CD4-positive, CD25-positive, alpha-beta regulatory T cell (primary cell): ENCODE measurements at places on chromosomes 11 and 22.

DNA sequence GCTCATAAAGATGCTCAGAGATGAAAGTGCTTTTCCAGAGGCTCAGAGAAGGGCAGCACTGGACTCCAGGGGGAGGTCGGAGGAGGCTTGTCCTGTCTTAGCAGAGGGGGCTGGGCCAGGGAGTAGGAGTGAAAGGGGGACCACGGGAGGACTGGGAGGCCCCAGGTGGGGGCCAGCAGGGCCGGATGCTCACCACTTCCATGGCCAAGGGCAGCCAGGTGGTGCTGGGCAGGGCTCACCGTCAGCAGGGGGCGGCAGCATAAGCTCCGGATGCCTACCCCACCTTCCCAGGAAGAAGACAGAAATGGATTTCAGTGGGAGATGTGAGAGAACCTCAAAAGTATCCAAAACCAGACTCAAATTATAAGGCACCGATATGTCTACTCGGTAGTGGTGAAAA, 11.0 kb downstream of the RAB36 start:
- no peak for DNase-seq

- DNase-seq, result peak; percentile 25
Measured at GRCh38 chr11:65503368-65503948, 4.6 kb downstream of the MALAT1 start.

GRCh38 chr22:42270176-42270509, 310 bp downstream of the TCF20 start:
- no peak for DNase-seq

- DNase-seq, result no peak
Measured at GRCh38 chr11:77425346-77425745, 48.5 kb downstream of the PAK1 start.

DNA sequence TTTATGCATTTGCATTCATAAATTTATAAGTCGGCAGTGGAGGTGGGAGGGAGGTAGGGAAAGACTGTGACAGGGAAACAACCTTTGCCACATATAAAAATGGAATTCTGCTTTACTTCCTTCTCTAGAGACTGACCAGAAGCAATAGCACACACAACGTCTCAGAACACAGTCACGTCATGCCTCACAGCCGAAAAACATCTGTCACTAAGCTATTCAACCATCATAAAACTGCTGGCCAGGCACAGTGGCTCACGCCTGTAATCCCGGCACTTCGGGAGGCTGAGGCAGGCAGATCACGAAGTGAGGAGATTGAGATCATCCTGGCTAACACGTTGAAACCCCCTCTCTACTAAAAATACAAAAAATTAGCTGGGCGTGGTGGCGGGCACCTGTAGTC, 101.0 kb upstream of the CHRM4 start:
- DNase-seq, result no peak

GRCh38 chr22:28021116-28021997, 102.3 kb upstream of the PITPNB start:
- no peak for DNase-seq

DNA sequence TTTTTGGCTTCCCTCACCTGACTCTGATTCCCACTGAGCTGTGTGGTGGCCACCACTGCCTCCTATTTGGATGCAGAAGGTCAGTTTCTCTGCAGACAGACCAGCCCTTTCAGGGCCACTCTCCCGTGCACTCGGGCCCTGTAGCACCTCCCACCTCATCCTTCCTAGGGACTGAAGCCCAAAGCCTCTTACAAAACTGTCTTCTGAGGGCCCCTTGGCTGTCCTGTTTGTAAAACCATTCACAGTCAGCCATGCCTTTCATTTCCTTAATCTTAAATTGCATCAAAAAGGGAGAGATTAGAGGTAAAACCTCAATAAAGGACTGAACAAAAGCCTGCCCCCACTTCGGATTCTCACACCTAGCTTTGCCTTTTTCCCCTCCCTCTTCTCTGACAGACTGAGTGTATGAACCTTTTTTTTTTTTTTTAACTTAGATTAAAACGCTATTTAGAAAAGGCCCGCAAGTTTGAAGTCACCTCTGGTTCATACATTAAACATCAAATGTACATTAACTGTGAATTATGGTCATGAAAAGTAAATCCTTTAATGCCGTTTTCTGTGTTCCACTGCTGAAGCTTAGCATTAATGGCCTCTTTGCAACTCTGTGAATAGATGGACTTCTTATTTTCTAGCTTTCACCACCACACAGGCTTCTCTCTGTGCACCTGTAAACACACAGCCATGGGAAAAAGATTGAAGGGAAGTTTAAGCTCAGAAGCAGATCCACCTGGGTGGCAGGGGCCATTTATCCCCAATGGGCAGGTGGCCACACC, 247.2 kb upstream of the CADM1 start:
- no peak for DNase-seq

DNA sequence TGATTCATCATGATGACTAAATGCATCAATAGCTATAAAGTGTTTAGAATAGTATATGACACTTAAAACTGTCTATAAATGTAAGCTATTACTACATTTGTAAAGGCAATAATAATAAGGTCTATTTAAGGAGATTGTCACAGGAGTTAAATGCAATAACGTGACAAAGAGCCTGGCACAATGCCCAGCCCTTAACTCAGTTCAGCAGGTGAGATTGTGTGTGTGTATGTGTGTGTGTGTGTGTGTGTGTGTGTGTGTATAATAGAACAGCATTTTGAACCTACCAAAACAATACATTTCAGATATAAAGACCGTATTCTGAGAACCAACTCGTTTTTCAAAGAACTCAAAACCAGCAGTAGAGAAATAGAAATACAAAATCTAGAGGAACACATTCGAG, 177.5 kb downstream of the MYO18B start:
- no peak for DNase-seq

- DNase-seq, result no peak
Measured at GRCh38 chr11:81059356-81059755, 1618.5 kb upstream of the TENM4 start.

DNA sequence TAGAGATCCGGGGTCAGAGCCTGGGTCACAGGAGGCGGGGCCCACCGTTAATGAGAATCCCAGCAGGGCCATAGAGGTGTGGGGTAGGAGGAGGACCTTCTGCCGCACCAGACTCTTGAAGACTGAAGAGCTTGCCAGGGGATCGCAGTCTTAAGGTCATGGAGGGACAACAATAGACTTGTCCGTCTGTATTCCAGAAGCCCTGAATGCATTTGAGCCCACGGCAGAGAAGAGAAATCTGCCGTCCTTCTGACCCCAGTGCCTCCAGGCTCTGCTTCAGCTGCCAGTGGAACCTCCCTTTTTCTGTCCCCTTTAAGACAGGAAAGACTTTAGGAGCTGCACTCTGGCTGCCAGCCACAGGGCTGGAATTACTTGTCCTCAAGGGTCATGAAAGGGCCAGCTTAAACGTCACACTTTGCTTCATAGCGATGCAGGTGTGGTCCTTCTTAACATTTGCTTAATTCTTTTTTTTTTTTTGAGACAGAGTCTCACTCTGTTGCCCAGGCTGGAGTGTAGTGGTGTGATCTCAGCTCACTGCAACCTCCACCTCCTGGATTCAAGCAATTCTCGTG, 15.5 kb upstream of the ST3GAL4 start:
- no peak for DNase-seq

- peak; percentile 71 for DNase-seq
Measured at GRCh38 chr22:39490135-39490798, 11.8 kb upstream of the MIEF1 start.

DNA sequence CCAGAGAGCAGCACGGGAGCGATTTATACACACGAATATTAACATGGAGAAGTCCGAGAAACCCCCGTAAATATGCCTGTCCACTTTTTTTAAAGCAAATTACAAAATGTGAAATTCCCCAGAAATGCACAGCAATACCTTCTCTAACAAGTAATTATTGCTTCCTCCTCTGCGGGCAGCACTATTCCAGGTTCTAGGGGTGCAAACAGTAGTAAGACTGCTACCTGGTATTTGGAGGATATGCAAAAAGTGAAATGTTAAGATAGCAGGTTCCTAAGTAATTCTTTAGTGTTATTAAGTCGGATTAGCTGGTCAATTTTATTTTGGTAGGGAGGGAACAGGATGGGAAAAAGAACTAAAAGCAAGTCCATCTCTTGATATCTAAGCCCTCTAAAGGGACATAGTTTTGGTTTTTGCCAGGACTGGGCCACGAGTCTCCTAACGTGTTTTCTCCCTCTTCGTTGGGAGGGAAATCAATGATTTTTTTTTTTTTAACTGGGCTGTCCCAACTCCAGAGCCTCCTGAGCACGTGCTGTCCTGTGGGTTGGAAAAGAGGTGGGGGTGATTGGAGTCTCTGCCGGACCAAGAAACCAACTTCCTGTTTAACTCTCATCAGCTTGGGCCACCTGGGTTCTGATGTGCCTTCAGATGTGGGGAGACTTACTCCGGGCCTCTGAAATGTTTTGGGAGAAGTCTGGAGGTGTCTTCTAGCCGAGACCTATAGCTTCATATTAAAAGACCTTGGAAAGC, 1.7 kb upstream of the XBP1 start:
- DNase-seq, result no peak

GRCh38 chr22:19853879-19854777, 546 bp downstream of the GNB1L start:
- DNase-seq, result peak; percentile 47

DNA sequence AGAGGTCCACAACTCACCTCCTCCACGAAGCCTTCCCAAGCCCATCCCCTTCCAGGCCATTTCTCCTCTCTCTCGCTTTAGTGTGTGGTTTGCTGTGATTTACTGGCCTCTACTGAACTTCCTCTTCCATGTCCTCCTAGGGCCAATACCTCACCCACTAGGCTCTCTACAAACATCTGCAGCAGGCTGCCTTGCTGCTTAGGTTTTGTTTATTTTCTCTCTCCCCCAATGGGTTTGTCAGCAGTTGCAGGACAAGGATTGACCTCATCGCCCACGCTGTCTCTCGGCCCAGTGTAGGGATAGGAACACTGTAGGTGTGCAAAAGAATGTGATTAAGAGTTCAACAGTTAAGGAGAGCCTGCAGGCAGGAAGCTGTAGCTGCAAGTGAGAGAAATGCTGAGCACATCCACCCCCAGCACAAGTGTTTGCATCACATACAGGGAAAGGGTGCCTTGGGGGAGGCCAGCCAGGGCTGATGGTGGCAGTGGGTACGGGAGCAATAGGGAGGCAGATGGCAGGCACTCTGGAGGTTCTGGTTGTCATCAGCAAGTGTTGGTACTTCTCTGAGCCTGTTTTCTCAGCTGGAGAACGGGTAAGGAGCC, 1.4 kb downstream of the PC start:
- peak; percentile 25 for DNase-seq

GRCh38 chr11:6012035-6012668, 5.4 kb upstream of the OR56A4 start:
- no peak for DNase-seq

- no peak for DNase-seq
Measured at GRCh38 chr22:19745155-19746101, 15.2 kb upstream of the TBX1 start.

DNA sequence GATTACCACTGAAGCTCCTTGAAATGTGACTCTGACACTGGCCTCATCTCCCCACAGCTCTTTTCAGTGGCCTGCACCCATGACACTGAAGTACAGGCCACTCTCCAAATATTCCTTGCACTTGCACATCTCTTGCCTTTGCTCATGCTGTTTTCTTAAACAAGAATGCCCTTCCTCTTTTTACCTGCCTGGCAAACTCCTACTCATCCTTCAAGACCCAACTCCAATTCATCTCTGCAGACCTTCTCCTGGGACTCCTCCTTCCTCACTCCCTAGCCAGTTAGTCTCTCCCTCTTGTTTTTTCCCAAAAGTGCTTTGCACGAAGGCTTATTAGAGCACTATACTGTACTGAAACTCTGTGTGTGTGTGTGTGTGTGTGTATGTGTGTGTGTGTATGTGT, 2.6 kb downstream of the KCNE3 start:
- no peak for DNase-seq

- DNase-seq, result peak; percentile 70
Measured at GRCh38 chr22:44975427-44976262, 34.2 kb downstream of the PHF21B start.

DNA sequence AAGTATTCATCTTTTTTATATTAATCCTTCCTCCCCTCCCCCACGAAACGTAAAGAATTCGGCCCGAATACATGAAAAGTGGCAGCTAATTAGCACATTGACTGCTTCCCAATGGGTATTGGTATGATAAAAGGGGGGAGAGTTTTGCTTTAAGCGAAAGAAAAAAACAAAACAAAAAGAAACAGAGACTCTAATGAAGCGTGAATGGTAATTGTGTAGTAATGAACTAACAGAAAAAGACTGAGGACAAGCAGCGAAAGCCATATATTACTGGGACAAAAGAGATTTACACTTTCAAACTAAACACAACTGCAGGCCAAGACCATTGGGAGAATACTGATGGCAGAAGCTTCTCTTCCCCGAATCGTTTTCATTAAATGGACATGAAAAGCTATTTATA, 2.5 kb downstream of the DBX1 start:
- no peak for DNase-seq

DNA sequence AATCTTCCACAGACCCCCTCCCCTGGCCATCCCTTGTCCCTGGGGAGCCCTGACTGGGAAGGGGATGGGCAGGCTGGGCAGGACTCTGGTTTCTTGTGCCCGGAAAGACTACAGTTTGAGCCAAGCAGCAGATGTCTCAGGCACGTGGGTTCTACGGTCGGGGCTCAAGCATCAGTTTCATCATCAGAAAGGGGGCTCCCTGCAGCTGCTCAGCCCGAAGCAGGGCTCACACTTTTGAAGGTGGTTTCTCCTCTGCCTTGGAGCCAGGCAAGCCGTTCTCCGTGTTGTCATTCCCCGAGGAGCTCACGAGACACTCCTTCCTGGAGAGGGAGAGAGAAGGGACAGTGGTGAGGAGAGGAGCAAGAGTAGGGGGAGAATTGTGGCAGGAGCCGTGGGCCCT, 15.8 kb downstream of the SCN4B start:
- DNase-seq, result no peak

DNA sequence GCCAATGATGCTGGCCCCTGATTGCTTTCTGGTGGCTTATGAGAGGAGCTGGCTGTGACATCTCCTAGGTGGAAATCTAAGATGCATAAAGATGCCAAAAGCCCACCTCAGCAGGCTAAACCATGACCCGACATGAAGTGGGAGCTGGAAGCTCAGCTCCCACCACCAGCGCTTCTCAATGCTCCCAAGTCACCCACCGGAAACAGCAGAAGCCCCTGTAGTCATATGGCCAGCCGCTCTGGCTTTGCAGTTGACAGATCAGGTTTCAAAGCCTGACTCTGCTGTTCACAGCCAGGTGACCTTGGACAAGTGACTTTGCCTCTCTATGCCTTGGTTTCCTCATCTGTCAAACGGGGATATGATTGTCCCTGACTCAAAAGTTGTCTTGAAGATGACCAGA, 29.1 kb upstream of the ANO1 start:
- no peak for DNase-seq

GRCh38 chr11:81420668-81421250, 1312.9 kb downstream of the FAM181B start:
- no peak for DNase-seq

- no peak for DNase-seq
Measured at GRCh38 chr11:130872102-130872501, 44.2 kb downstream of the SNX19 start.

- DNase-seq, result peak; percentile 47
Measured at GRCh38 chr11:6667733-6668374, 12.2 kb upstream of the DCHS1 start.

DNA sequence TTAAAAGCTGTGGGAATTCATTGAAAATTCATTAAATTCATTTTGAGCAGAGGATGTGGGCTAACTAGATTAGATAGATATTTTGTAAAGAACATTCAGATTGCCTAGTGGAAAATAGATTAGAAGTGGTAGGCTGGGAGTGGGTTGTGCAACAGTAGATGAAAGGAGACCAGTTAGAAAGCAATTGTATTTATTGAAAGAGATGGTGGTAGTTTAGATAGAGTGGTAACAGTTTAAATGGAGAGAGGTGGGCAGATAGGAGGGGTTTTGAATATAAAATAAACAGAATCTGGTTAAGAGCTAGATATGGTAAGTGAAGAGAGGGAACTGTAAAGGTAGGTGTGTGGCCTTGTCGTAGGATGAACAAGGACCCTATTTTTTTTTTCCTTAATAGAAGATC, 34.5 kb downstream of the METTL15 start:
- no peak for DNase-seq
